ENCODE measurements at places on chromosomes 2 and 18. TPM values are rescaled to one million over a fixed set of nuclear protein-coding genes. Genes with fewer than 3 reads are reported as not detected.

The CCDC68 gene
- 0.74 TPM for total RNA-seq

GRCh38 chr2:98911376-98912154 is 24.5 kb downstream of the CRACDL start:
- no peak for DNase-seq

DNA sequence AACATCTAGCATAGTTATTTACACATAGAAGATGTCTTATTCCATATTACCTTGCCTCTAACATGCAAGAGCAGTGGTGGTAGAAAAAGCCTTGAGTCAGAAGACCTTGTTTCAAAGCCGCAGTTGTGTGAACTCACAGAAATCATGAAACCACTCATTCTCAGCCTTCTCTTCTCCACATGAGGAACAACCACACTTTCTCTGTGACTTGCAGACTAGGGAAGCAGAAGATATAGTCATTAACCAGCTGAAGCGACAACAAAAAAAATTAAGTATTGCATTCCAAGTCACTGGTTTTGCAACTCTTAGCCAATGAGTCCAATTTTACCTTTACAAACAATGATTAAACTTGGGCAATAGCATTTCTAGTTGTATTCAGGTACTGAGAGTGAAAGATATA is 19.0 kb downstream of the TWSG1 start:
- no peak for DNase-seq

GRCh38 chr2:50749216-50749615 is 282.7 kb downstream of the NRXN1 start:
- DNase-seq = no peak

DNA sequence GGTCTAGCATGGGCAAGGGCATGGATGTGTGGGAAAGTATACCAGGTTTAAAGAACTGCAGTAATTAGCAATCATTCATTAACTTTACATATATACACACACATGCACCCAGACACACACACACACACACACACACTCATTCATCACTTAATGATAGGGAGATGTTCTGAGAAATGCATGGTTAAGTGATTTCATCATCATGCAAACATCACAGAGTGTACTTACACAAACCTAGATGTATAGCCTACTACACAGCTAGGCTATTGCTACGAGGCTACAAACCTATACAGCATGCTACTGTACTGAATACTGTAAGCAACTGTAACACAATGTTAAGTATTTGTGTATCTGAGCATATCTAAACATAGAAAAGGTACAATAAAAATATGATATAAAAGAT is 83.6 kb downstream of the COLEC12 start:
- DNase-seq = no peak

DNA sequence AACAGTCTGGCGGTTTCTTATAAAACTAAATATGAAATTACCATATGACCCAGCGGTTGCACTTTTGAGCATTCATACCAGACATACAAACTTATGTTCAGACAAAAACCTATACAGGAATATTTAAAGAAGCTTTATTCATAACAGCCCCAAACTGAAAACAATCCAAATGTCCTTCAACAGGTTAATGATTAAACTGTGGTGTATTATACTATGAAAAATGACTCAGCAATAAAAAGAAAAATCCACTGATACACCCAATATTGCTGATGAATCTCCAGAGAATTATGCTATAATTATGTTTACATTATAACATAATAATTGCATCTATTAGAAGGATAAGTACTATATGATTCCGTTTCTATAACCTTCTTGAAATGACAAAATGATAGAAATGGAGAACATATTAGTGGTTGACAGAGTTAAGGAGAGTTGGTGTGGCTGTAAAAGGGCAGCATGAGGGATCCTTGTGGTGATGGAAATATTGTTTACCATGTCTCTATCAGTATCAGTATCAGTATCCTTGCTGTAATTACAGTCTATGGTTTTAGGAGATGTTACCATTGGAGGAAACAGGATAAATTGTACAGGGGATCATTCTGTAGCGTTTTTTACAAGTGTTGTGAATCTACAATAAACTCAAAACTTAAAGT is 127.1 kb downstream of the DSC3 start:
- DNase-seq = no peak

GRCh38 chr18:54031243-54031642 is 193.2 kb downstream of the MBD2 start:
- no peak for DNase-seq

DNA sequence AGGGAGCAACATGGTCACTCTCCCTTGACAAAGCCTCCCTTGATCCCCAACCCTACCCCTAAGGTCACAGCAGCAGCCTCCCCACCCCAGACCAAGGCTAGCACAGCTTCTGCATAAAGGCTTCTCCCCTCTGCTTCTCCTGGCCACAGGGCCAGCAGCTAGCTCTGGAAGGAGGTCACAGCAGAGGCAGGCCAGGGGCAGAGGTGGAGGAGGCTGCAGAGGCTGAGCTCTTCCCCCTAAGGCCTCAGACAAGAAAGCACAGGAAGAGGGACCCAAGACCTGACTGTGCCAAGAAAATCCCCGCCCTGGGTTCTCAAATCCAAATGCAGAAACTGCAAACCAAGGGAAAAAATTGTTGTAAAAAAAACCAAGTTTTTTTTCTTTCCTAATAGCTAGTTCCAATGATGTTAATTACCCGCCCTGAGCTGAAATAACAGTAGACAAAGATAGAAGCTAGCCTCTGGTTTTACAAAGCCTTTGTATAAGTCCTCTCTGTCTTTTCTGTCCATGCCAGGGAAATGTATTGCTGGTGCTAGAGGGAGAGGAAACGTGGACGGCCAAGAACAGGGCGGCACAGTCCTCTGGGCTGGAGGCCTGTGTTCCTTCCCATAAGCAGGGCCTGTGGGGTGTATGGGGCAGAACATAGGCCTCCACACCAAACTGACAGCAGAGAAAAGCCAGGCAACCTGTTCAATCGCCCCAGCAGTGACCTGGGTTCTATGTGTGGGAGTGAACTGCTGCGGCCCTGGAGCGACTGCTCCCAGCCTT is 79.5 kb downstream of the POLR1A start:
- no peak for DNase-seq

DNA sequence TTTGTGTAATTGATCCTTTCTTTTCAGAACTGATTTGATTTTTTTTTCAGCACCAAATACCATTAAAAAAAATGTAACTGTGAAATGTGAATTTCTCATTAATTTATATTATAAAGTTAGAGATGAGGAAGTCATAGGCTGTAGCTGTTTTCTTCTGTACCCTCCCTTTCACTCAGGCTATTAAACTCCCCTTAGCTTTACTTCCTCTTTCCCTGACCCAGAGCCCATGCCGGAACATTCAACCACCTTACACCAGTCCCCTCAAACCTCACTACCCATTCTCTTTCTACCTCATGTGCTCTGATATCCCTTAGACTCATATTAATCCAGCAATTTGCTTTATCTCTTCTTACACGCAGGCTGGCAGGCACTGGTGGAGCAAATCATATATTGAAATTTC is 12.4 kb downstream of the GALNT5 start:
- no peak for DNase-seq

- DNase-seq = no peak
Measured at GRCh38 chr2:51011254-51011653, 20.7 kb downstream of the NRXN1 start.

DNA sequence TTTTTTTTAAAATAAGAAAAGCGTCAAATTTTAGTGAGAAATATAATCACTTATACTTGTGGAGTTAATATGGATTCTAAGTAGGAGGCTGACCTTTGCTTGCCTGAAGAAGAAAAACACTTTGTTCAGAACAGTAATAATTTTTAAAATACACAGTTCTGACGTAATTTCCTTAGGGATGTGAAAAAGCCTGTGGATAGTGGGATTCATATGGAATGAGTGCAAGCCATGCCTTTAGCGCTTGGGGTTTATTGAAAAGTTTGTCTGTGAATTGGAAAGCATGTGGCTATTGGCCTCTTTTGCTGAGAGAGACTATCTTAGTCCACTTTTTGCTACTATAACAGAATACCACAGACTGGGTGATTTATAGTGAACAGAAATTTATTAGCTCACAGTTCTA is 151.3 kb downstream of the CCDC85A start:
- no peak for DNase-seq

GRCh38 chr2:152571048-152571766 is 146.1 kb downstream of the PRPF40A start:
- no peak for DNase-seq
